ENCODE measurements at places on chromosomes 6 and 20. TPM values are rescaled to one million over a fixed set of nuclear protein-coding genes. Genes with fewer than 3 reads are reported as not detected.

The CST5 gene
- not detected for total RNA-seq

The SEMG1 gene
- not detected for total RNA-seq

DNA sequence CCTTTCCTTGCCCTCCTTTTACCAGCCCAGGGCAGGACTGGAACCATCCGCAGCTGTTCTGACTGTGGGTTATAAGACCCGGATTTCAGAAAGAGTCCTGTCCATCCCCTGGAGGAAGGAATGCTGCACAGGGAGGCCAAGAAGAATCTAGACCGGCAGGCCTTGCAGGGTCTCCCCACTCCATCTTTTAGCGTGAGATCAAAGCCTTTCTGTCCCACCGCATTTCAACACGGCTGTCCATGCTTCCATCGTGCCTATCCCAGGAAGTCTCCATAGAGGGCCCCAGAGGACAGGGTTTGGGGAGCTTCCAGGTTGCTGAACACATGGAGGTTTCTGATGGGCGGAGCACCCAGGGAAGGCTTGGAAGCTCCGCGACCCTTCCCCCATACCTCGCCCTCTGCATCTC, 79.3 kb upstream of the AGPAT4 start:
- DNase-seq = peak; percentile 22

DNA sequence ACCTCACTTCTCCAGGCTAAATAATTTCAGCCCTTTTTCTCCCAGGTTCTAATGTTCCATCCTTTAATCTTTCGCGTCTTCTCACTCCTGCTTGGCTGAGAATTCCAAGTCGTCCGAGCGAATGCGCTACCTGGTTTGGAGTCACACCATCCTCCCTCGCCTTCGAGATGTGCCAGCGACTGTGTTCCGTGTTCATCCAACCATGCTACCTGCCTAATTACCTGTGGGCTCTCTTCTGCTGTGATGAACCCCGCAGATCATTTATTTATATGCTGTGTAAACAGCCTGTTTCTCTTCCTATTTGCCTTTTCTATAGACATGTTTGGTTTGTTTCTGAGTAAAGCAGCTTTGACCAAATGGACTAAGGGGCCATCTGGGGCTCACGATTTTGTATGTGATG, 83.5 kb upstream of the TMEM181 start:
- no peak for DNase-seq

DNA sequence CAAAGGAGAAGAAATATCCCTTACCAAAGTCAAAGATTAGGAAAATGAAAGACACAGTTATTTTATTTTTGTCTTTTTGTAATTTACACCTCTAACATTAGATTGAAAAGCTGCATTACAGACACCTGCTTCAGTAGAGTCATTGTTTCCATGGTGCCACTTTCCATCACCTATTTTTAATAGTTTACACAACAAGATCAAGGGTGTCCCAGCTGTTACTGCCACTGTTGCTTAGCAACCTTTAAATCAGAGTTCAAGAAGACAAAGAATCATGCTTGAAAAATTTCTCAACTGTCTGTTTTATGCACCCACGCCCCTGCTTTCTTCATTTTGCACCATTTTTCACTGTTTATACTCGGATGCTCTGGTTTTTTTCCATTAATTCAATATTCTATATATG, 668.2 kb upstream of the GJE1 start:
- DNase-seq = peak; percentile 64

DNA sequence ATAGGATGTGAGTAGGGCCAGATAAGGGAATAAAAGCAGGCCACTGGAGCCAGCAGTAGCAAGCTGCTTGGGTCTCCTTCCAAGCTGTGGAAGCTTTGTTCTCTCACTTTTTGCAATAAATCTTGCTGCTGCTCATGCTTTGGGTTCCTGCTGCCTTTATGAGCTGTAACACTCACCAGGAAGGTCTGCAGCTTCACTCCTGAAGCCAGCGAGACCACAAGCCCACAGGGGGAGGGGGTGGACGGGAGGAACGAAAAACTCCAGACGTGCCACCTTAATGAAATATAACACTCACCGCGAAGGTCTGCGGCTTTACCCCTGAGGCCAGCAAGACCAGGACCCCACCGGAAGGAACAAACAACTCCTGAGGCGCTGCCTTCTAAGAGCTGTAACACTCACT, 1324.4 kb upstream of the EYS start:
- no peak for DNase-seq

- DNase-seq = no peak
Observed at GRCh38 chr20:48012401-48012974, 227.2 kb upstream of the SULF2 start.

DNA sequence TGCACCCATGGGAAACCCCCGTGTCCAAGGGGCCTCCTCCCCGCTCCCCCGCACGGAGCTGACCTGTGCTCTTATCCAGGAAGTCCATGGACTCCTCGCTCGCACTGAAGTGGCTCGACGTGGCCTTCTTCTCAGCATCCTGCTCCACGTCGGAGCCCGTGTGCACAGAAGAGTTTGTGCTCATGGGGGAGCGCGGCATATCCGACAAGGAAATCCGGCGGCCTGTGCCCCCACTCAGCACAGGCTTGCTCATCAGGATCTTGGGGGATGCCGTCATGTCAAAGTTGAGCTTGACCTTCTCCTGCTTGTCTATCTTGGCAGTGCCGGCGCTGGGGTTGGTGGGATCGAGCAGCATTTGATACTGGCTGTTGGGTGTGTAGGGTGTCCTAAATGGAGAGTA, 80.2 kb downstream of the ZMYND8 start:
- DNase-seq = no peak

DNA sequence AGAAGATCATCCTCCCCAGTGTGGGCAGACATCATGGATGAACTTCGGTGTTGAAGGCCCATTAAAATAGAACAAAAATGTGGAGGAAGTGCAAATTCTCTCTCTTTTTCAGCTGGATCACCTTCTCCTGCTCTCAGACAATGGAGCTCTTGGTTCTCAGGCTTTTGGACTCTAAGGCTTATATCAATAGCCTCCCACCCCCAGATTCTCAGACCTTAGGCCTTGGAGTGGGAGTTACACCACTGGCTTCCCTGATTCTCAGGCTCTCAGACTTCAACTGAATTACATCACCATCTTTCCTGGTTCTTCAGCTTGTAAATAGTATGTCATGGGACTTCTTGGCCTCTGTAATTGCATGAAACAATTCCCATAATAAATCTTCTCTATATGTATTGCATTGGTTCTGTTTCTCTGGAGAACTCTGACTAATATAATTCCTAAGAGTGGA, 36.6 kb downstream of the NSFL1C start:
- no peak for DNase-seq

GRCh38 chr6:22583927-22584326, 14.6 kb downstream of the HDGFL1 start:
- DNase-seq = no peak

DNA sequence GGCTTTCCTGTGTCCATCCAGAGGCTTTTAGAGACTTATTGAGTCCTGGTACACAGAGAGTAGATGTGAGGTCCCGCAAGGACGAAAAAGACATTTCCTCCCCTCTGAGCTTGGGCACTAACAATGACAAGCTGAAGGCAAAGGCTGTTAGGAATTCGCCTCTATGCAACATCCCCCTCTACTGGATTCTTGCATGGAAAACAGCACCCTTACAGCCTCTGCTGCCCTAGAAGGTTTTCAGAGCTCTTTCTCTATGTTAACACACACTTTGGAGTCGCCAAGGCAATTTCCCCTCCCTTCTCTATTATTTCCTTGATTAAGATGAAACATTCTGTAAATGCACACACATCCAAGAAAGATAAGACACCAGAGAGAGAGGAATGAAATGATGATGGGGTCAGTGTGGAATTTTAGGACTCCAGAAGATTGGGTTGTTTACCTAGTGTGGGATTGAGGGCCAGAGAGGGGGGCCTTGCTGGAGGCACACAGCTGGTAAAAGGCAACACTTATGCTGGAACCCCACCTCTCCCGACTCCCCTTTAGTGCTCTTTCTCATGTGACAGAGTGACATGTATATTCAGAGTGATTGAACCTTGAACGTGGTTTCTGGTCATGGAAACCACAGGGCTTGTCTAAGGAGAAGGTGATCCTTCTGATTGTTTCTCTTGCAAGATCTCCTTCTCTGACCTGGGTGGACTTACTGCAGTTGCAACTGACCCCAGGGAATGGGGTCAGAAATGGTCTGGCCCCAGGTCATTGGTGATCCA, 300.7 kb downstream of the CLIC5 start:
- DNase-seq = peak; percentile 92

- DNase-seq = no peak
Observed at GRCh38 chr6:165229216-165229615, 80.2 kb downstream of the C6orf118 start.

- DNase-seq = peak; percentile 78
Observed at GRCh38 chr6:151330130-151330696, 61.1 kb downstream of the ZBTB2 start.

GRCh38 chr20:4926531-4927156, 74.7 kb downstream of the SLC23A2 start:
- no peak for DNase-seq

DNA sequence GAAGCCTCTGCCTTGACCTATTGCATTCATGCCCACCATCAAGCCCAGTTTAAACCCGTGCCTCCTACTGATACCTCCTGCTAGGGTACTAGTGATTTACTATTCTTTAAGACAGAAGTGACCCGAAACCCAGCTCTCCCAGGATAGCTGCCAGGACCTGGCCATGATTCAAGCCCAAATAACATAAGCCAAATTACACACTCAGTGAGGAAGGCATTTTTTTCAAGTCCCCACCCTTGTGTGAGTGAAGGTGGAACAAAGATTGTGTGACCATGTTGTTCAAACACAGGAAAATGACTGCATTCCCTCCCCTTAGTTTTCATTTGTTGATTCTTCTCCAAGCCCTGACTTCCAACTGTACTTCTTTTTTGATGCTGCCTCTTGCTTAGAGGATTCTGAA, 3.7 kb upstream of the KAT14 start:
- peak; percentile 5 for DNase-seq

GRCh38 chr6:79138146-79138545, 60.1 kb upstream of the PHIP start:
- DNase-seq = no peak

DNA sequence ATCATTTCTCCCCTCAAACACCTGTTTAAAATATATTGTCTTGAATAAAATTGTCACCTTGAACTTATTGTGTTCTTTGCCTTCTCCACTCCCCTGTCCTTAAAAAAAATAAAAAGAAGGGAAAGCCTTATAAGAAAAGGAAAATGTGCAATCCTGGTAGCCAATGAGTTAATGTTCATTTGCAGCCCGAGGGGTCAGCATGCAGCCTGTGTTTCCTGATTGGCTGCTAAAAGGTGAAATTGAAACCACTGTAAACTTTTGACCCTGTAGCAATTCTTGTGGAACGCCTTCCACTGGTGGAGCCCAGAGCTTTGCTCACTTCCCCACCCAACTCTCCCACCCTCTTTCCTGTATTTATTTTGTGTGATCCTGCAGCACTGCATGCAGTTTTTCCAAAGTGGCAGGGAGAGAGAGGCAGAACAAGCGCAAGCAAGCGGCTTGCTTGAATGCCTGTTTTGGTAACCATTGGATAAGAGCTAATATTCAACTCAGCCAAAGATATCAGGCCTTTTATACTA, 74.9 kb downstream of the NCOA3 start:
- peak; percentile 96 for DNase-seq

DNA sequence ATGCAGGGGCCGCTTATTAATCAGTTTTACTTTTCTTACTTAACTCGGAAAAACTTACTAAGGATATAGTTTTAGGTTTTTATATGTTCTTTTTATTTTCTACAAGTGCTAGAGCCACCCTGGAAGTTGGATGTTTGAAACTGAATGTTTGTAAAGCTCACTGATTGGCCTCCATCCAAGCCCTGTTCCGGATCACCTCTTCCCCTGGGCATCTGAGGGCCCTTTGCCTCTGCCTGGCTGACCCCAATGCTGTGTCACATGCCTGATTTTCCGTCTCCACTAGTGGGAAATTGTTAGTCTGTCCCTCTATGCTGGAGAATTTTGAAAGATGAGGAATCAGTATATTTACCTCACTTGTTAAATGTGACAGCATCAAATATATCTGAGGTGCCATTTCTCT, 79.3 kb downstream of the SLC35F1 start:
- DNase-seq = no peak

DNA sequence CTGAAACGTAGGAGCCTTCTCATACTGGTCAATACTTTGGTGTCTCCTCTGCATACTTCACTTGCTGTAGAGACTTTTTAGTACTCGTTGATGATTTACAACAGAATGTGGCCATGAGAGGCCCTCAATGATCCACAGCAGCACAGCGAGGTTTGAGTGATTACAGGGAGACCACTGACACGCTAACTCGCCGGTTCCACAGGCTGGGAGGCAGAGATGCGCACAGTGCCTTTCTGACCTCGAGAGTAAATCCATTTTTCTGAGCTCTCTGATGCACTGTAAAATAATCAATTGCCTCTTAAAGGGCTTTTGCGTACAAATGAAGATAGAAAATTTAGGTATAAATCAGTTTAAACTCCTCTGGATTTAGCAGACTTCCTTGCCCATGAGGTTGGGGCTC, 56.2 kb upstream of the TBC1D7 start:
- no peak for DNase-seq

Data from tongue (tissue), 3 donors.